Stimulated activated CD4-positive, alpha-beta T cell treated with anti-CD3 and anti-CD28 coated beads, Interleukin-1b, Interleukin-23, amount 100 ng/mL, for 1 hour (primary cell): ENCODE measurements at places on chromosomes 4 and X.

GRCh38 chr4:110112056-110112455 is 86.4 kb downstream of the ELOVL6 start:
- DNase-seq: no peak

GRCh38 chr4:184191267-184191666 is 26.4 kb downstream of the ENPP6 start:
- DNase-seq: no peak

DNA sequence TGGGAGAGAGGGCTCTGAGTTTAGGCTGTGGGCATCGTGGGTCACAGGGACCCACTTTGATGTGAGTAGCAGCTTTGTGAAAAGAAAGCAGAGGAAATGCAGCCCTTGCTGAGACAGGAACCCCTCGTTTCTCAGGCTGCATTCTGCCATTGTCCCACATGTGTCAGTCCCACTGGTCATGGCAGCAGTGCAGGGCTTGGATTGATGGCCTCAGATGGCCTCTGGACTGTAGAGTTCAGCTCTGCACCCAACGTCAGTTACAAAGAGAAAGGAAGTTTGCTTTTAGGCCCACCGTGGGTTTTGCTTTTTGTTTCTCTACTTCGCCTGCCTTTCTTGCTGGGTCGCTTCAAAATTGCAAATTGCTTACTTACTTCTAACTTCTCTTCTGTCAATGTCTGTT is 248.3 kb upstream of the KLF3 start:
- DNase-seq: no peak

GRCh38 chr4:77451530-77451929 is 154.1 kb upstream of the CXCL13 start:
- DNase-seq: no peak

GRCh38 chr4:140046543-140046942 is 107.4 kb downstream of the MAML3 start:
- DNase-seq: no peak

DNA sequence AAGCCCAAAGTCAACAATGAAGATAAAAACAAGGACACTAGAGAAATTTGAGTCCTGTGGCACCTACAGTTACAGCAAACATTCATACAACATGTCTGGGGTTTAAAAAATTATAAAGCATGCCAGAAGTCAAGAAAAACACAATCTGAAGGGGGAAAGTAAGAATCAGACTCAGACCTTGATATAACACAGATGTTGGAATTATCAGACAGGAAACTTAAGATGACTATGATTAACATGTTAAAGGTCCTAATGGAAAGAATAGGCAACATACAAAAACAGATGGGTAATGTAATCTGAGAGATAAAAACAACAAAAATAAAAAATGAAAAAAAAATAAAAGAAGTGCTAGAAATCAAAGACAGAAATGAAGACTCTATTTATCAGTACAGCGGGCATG is 446.5 kb downstream of the SPRY1 start:
- no peak for DNase-seq

GRCh38 chrX:103726477-103726876 is 15.8 kb downstream of the TMEM31 start:
- DNase-seq: no peak

GRCh38 chr4:37126051-37126450 is 118.5 kb upstream of the NWD2 start:
- DNase-seq: no peak

DNA sequence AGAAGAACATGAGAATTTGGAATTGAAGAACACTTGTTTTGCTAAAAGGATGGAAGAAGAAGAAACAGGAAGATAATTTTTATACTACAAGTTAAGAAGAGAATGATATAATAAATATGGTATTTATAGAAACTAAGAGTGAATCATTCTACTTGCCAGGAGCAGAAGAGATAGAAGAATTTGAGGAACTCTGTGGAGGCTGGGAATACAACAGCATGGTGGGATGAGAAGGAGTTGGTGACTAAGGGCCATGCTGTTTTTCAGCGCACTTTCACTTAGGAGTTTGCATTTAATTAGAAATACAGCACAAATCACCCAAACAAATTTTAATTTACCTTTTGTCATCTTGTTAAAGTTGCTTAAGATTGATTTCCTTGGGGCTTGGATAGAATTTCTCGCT is 20.5 kb downstream of the HADH start:
- no peak for DNase-seq

GRCh38 chrX:44908827-44909226 is 35.8 kb downstream of the KDM6A start:
- no peak for DNase-seq

DNA sequence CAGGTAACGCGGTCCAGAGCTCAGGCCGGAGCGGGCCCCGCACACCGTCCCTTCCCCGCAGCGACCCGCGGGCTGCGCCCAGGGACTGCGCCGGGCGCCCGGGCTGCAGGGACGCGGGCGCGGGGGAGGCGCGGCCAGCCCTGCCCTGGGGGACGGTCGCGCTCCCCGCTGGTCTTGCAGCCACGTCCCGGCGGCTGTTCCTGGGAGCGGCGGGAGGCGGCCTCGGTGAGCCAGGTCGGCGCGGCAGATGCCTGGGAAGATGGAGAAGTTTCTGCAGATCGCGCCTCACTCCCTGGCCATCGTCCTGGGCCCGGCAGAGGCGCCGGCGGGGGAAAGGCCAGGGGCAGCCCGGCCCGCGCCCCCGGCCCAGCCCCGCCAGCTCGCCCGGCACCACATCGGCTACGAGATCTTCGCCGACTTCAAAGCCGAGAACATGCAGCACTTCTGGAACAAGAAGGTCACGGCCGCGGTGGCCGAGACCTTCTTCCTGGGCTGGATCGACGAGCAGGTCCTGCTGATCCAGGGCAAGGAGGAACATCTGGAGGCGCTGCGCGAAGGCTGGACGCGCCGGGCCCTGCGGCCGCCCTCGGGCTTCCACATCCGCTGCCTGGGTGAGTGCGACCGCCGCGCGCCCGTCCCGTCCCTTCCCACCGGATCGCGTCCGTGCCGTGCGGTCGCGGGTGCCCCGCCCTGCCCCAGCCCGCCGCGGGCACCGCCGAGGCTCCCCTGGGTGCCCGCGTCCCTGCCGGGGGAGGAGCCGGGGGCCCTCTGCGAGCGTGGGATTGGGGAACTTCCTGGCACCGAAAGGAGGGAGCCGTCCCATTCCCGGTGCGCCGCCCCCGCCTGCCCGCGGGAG is 107.4 kb upstream of the STOX2 start:
- no peak for DNase-seq

GRCh38 chr4:80235451-80235850 is 31.0 kb upstream of the FGF5 start:
- no peak for DNase-seq

- DNase-seq: no peak
These were observed 15.0 kb downstream of the G6PD start for GRCh38 chrX:154531626-154532025.

- DNase-seq: no peak
These were observed 10.4 kb downstream of the RELL1 start for GRCh38 chr4:37675587-37676290.
